ENCODE measurements at places on chromosomes 13 and 19. TPM values are rescaled to one million over a fixed set of nuclear protein-coding genes. Genes with fewer than 3 reads are reported as not detected.

Gene ZNF528
- total RNA-seq: 69.1 TPM

Gene ZNF254
- 14.9 TPM for total RNA-seq

Gene KIR3DL1
- total RNA-seq: not detected

Gene AMER2
- not detected for total RNA-seq

Gene PSG3
- total RNA-seq: not detected

Gene OVOL3
- total RNA-seq: not detected

Gene SHISA2
- 20.1 TPM for total RNA-seq

Gene PRR20A
- total RNA-seq: not detected

Gene UBA52
- total RNA-seq: 926 TPM

Gene DENND1C
- 11.0 TPM for total RNA-seq

Gene KIR3DL2
- not detected for total RNA-seq

Gene ZNF266
- total RNA-seq: 22.2 TPM

Gene GATAD2A
- 93.7 TPM for total RNA-seq

Gene EXOC3L2
- 2.8 TPM for total RNA-seq

Gene POU2F2
- total RNA-seq: 3.2 TPM

Gene KLC3
- 1.1 TPM for total RNA-seq

Gene ZNF480
- 10.9 TPM for total RNA-seq

Gene MBD3L2
- total RNA-seq: not detected

Gene SSBP4
- 31.7 TPM for total RNA-seq

- no peak for DNase-seq
Measured at GRCh38 chr19:11446652-11447301, 11.3 kb downstream of the PRKCSH start.

- DNase-seq: no peak
Measured at GRCh38 chr19:17216058-17216670, 1.0 kb downstream of the USE1 start.

- DNase-seq: no peak
Measured at GRCh38 chr19:27770095-27770494, 1442.9 kb downstream of the UQCRFS1 start.

DNA sequence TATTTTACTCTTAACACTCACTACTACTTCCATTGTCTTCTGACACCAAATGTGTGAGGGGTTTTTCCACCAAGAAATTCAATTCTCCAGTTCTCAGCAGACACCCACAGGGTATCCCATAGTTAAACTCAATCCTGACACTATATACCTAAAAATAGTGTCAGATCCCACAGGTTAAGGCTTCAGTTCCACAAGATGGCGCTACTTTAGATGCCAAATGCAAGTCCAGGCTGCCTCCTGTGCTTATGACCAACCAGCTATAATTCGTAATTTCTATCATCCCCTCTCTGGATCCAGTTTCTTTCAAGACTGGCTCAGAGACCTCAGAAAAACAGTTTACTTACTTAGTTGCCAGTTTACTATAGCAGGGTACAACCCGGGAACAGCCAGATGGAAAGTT is 1146.2 kb upstream of the SPRY2 start:
- peak; percentile 21 for DNase-seq

DNA sequence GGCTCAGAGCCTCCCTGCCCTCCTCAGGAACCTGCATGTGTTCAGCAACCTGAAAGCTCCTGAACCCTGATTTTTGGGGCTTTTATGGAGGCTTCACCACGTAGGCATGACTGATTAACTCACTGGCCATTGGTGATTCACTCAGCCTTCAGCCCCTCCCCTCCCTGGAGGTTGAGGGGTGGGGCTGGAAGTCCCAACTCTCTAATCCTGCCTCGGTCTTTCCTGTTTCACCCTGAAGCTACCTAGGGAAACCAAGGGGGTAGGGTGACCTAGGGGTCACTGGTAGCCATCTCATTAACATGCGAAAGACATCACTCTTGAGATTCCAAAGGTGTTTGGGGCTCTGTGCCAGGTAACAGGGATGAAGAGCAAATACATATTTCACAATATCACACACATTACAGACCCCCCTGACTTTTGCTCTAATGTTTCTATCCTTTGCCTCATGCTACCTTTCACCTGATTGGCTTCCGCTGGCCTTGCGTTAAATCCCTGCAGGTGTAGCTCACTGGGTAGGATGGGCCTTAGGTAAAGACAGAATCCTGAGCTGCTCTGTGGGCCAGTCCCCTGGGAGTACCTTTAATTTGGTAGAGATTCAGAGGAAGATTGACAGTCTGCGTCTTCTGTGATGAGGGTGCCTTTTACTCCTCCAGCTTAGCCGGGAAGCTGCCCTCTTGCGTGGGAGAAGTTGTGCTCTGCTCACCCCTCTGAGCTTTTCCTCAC is 260.6 kb downstream of the ATP8A2 start:
- no peak for DNase-seq

GRCh38 chr13:33728271-33729037 is 89.5 kb upstream of the RFC3 start:
- no peak for DNase-seq

GRCh38 chr19:36514012-36514612 is 14.0 kb downstream of the ZNF260 start:
- no peak for DNase-seq

- DNase-seq: no peak
Measured at GRCh38 chr13:99431927-99432608, 69.2 kb upstream of the TM9SF2 start.

- no peak for DNase-seq
Measured at GRCh38 chr19:39842693-39843435, 3.3 kb downstream of the FBL start.

DNA sequence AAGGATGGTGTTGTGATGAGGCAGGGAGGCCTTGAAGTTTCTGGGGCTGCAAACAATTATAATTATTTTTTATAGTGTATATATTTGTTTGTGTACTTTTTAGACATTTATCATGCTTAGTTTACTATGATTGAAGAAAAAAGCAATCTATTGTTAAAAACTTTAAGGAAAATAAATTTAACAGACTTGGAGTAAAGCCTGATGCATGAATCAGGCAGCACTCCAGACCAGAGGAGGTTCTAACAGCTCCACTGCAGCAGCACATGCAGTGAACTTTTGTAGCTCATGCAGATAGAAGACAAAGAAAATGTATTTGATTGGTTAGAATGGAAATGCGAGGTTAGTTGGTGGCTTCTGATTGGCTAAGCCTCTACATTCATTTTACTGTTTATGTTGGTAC is 36.8 kb upstream of the PABPC3 start:
- DNase-seq: no peak

DNA sequence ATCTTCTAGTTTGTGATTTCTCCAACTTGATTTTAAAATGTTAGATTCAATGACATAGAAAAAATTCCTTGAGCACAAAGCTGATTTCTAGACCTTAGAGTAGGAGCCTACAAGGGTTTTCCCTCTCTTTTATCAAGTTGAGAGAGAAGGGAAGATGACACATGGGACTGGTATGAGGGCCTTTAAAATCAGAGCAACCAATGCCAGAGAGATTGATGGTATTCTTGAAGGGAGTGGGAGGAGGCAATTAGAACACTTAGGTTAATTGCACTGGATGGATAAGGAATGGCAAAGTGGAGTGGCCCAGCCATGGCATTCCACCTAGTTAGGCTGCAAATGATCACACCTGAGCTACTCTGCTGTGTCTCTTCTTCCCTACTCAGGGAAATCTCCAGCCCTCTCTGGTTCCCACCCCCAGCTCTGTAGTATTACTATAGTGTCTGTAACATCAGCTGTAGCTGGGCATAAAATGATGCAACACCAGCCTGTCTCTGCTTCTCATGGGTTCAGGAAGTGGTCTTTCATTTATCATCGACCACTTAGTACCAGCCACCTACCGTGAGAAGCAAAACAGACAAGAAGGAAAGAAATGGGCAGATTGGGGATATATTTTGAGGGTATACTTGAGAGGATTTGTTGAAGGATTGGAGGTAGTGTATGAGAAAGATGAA is 333.6 kb downstream of the DLEU7 start:
- DNase-seq: no peak

- DNase-seq: peak; percentile 67
Measured at GRCh38 chr13:102913914-102914313, 68.1 kb downstream of the ERCC5 start.

- no peak for DNase-seq
Measured at GRCh38 chr19:18921593-18921992, 2.1 kb downstream of the DDX49 start.

DNA sequence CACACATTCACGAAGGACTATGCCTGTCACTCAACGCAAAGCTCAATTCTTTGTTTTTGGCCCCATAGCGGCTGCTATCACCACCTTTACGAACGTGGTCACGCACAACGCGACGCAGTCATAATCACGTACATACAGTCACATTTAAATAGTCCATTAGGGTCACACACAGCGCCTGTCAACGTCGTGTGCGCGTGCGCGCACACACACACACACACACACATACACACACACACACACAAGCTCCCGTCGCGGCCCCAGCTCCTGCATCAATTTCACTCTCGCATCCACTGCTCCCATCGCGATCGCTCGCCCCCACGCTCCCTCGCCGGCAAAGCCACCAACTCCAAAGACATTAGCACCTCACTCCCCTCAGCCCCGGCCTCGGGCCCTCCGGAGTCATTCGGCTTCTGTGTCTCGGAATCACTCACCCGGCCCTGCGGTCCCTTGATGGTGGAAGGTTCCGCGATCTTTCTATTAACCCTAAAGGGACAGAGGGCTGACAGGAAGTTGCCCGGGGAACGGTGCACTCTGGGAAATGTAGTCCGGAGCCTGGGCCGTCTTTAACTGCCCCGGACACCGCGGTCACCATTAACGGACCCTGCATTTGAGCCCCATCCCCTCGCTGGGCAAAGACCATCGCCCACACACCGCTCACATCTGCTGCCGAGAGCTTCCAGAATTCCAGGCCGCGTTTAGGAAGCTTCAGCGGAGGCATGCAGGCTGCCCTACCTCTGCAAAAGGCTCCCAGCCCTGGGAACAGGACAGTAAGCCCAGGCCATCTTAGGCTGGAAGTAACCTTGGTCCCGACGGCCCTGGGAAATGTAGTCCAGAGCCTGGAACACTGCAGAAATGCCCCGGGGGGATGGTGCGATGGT is at the start of gene ZNF790:
ZNF790 (minus strand) TSS at position 482 of the 878 bp plus-strand sequence. CDS start 12,768 bp downstream, outside the sequence.
- DNase-seq: peak; percentile 94

DNA sequence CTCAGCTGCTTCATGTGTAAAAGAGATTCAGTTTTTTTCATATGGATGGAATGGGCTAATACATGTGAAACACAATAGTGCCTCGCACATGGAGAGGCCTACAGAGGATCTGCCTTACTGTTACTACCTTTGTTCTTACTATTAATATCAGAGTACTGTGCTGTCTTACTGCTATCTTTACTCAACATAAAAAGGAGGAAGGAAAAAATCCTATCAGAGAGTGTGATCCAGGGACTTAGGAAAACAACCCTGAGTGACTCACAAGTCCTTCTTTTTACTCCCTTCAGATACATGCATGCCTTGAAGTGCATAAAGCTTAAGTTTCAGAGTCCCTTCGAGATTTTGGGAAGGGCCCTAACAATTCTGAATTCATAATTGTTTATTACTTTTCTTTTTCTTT is 136.8 kb downstream of the TBC1D4 start:
- DNase-seq: no peak

GRCh38 chr13:111177081-111177711 is 62.1 kb downstream of the ARHGEF7 start:
- DNase-seq: peak; percentile 73

DNA sequence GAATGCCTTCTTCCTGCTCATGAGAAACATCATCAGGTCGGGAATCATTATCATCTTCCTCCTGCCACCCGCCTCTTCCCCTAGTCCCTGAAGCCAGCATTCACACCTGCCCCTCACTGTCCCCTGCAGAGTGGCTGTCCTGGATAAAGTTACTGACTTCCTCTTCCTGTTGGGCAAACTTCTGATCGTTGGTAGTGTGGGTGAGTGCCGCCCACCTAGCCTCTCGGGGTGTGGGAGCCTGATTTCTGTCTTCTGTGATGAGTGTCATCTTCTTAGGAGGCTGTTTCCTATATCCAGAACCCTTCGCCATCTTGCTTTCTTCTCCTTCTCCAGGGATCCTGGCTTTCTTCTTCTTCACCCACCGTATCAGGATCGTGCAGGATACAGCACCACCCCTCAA is 12.5 kb downstream of the SLC44A2 start:
- DNase-seq: no peak

DNA sequence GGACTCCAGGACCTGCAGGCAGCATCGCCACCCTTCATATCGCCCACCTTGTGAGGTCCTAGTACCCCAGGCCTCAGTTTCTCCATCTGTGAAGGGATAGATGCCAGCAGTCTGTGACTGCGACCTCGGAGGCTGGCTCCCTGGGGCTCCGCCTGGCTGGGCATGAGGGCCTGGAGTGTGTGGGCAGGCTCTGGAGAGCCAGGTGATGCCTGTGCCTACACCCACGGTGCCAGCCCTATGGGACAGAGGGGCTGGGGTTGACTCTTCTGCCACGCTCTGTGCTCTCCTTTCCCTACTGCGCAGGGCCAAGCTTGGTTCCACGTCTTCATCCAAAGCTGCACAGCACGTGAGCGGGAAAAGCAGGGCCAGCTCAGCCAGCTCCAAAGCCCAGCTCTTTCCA is 26.0 kb upstream of the NFIC start:
- no peak for DNase-seq

GRCh38 chr13:101053301-101054093 is 362.8 kb downstream of the NALCN start:
- DNase-seq: no peak

GRCh38 chr19:10105509-10106099 is 558 bp upstream of the PPAN start:
- DNase-seq: peak; percentile 27

DNA sequence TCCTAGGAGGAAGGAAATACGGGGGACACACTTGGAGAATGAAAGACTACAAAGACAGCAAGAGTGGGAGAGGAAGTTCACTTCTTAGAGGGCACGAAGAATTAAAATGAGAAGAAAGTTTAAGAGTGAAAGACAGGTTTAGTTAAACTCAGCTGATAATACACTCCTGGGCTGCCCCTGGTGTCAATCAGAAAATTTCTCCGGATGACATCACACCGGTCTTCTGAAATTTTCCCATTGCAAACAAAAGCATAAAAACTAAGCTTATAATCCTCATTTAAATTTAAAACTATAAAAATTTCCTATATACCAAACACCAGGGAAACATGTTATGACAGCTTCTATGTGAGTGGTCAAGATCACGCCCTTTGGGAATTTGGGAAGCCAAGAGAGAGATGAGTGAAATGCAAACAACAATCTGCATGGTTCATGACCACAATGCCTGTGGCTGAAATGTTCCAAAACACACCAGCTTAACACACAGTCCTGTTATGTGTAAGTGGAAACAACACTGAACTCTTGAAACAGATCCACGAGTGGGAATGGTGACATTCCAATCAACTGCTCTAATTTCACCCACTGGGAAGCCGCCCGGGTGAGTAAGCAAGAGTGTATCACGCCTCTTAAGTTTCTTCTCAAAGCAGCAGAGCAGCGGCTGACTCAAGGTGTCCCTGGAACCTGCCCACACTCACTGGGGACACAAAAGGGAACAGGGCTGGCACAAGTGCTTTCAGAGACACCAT is 49.0 kb downstream of the BRD4 start:
- DNase-seq: no peak

All from lung (tissue), 17 donors.